ENCODE measurements at places on chromosomes 12 and 14.

DNA sequence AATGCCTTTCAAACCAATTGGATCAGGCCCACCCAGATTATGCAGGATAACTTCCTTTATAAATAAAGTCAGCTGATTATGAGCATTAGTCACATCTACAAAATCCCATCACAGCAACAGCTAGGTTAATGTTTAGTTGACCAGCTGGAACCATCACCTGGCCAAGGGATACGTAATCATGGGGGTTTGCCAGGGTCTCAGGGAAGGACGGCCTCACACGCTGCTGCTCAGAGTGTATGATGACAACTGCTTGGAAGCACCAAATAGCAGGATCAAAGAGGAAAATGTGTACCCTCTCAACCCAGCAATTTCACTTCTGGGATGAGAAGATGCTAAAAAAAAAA, 162.6 kb downstream of the SLC15A4 start:
- no peak for DNase-seq

DNA sequence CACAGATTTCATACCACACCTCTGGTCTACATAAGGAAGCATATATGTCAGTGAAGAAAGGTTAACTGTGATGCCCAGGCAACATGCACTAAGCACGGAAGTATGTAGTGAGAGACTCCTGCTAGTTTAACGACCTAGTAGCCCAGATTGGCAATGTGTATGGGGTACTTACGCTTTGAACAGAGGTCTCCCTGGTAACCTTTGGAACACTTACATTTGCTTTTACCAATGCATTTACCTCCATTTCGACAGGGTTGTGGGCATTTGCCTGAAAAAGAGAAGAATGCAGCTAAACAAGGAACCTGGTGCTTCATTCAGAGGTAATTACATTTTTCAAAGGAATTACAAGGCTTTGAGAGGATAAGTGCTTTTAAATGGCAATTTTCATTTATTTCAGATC, 65.2 kb downstream of the WIF1 start:
- DNase-seq, result no peak

DNA sequence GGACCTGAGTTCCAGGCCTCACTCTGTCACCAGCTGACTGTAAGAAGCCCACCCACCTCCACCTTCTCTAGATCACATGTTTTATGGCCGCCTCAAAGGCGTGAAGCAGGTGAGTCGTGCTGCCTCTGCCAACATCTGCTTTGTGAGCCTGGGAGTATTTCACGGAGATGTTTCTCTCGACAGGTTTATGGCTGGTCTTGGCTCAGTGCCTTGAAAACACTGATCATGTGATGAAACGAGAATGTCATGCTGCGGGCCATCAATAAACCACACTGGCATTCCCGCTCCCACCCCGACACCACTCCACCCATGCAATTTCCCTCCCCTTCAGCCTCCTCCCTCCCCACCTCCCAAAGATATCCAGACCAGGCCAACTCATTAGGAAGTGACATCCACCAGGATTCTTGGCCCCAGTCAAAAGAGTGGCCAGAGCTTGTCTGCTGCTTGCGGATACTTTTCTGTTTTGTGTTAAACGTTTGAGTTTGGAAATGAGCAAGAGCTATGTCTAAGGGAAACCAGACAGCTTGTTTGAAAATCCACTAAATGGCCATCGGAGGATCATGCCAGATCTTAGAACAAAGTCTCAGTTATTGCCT, 53.8 kb upstream of the NTF3 start:
- DNase-seq, result no peak

DNA sequence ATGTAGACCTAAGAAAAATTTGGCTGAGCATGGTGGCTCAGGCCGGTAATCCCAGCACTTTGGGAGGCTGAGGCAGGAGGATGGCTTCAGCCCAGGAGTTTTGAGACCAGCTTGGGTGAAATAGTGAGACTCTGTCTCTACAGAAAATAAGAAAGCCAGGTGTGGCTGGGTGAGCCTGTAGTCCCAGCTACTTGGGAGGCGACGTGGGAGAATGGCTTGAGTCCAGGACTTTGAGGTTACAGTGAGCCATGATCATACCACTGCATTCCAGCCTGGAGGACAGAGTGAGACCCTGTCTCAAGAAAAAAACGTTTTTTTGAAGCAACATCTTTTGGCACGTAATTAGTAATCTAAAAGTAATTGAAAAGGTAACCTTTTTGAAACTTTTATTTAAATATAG, 70.9 kb downstream of the FERMT2 start:
- no peak for DNase-seq

- DNase-seq, result no peak
These were observed 31.2 kb downstream of the SRGAP1 start for GRCh38 chr12:63875703-63876102.

- DNase-seq, result no peak
These were observed 362.8 kb downstream of the CACNA1C start for GRCh38 chr12:2415568-2415944.

DNA sequence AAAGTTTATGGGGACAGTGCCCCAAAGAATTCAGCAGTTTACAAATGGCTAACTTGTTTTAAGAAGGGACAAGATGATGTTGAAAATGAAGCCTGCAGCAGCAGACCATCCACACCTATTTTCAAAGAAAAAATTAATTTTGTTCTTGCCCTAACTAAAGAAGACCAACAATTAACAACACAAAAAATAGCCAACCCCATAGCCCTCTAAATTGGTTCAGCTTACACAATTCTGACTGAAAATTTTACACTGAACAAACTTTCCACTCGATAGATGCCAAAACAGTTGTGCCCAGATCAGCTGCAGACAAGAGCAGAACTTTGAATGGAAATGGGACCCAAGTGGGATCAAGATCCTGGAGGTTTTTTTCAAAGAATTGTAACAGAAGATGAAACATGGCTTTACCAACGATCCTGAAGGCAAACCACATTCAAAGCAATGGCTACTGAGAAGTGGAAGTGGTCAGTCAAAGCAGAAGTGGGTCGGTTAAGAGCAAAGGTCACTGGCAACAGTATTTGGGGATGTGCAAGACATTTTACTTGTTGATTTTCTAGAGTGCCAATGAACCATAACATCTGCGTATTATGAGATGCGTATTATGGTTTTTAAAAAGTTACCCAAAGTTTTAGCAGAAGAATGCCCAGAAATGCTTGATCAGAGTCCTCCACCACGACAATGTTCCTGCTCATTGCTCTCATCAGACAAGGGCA, 30.0 kb downstream of the SLC39A9 start:
- no peak for DNase-seq

DNA sequence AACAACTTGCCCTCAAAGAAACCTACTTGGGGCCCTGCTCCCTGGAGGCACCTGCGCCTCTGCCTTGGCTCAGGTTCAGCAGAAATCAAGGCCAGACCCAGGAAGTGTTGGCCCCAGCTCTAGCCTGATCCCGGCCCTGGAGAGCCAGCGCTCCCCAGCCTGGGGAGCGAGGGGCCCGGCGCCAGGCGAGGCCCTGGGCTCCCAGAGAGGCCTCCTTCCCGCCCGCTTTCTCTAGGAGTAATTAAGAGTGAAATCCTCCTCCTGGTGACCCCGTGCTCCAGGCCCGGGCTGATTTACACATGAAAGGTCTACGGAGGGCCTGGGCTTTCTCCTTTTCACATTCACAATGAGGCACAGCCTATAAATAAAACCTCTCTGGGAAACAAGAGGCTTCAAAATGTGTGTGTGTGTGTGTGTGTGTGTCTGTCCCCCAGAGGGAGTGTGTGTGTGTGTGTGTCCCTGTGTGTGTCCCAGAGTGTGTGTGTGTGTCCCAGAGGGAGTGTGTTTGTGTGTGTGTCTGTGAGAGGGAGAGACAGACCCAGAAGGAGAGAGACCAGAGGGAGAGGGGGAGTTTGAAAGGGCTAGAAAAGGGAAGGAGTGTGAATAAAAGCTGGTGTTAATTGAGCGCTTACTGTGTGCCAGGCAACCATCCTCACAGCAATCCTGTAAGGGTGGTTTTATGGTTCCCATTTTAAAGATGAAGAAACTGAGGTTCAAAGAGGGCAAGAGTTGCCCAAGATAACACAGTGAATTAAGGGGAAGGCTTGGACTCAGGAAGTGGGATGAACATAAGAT, 23.8 kb upstream of the COX6A1 start:
- no peak for DNase-seq

DNA sequence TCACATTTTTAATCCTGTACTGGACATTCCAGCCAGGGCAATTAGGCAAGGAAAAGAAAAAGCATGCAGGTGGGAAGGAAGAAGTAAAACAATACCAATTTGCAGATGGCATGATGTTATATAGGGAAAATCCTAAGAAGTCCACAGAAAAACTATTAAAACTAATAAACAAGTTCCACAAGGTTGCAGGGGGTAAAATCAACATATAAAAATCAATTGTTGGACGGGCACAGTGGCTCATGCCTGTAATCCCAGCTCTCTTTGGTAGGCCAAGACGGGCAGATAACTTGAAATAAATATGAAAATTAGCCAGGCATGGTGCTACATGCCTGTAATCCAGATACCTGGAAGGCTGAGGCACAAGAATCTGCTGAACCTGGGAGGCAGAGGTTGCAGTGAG, 31.9 kb downstream of the SEC23A start:
- DNase-seq, result no peak

DNA sequence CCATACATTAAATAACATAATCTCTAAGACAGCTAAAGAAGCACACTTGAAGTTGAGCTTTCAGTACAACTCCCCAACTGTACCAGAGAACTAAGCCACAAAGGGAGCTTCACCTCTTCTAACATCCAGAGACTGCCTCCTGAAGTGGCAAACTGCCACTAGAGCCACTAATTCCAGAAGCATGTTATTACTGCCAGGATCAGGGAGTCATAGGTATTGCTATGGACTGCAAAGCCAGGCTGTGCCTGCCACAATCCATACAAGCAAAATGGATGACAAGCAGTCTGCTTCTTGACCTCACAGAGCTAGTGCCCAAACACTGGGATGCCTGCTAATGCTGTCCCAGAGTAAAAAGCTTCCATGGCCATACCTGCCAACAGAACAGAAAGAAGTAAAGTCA, 160.1 kb downstream of the STXBP6 start:
- no peak for DNase-seq

- no peak for DNase-seq
These were observed 90.6 kb downstream of the CIT start for GRCh38 chr12:119786539-119786938.

DNA sequence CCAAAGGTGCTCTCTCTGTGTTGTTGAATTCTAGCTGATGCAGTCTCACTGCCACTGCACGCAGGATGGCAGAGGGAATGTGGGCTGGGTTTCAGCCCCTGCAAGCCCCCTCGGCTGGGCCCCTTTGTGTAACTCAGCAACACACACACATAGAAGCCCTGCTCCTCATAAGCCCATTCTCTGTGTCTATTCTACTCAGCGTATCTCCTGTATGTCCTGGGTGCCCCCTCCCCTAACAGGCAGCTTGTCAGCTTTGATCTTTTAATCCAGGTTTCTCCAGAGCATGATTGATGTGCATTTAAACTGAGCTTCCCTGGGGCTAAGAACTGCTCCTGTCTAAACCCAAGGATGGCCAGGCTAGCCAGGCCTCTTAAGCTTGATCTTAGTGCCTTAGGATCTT, 43.0 kb downstream of the SRRM4 start:
- no peak for DNase-seq

DNA sequence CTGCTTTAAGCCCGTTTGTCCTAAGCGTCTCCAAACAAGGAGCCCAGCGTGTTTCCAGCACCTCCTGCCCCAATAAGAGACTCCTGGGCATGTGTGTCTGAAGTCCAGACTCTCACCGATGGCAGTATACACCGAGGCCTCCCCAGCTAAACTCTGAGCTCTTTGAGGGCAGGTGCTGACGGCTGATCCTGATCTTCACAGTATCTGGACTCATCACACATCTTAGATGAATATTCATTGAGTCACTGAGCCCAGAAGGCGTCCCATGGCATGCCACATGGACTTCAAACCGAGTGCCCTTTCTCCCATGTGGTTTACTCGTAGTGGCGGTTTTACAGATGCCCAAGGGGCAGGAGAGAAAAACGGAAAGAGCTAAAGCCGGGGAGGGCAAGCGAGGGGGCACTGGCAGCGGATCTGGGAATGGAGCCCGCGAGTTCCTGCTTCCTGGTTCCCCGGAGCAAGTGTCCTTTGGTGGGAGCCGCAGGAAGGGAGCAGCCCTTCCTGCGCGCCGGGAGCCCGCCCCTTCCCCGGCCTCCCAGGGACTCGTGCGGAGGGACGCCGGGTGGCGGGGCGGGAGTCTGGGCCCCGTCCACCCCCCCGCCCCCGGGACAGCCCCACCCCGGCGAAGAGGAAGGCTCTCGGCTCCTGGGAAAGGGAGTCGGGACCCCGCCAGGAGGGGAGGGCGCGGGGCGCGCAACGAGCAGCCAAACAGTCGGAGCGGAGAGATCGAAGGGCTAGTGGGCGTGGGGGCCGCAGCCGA, 585 bp upstream of the TEAD4 start:
- DNase-seq, result no peak

GRCh38 chr12:53560351-53560750, 53.1 kb upstream of the NPFF start:
- DNase-seq, result no peak

- DNase-seq, result no peak
These were observed 31.3 kb upstream of the CHFR start for GRCh38 chr12:132918680-132919079.

DNA sequence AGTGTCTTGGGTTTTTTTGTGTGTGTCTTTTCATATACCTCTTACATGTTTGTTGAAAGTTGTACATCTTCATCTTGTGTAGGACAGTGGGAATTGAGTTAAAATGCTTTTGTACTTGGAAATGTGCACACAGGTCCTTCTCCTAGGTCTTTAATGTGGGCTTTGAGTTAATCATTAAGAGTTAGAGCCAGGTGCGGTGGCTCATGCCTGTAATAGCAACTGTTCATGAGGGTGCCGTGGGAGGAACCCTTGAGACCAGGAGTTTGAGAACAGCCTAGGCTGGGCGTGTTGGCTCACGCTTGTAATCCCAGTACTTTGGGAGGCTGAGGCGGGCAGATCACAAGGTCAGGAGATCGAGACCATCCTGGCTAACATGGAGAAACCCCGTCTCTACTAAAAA, 13.9 kb downstream of the CLECL1 start:
- DNase-seq, result no peak
